ENCODE measurements at places on chromosomes 11 and 22.

DNA sequence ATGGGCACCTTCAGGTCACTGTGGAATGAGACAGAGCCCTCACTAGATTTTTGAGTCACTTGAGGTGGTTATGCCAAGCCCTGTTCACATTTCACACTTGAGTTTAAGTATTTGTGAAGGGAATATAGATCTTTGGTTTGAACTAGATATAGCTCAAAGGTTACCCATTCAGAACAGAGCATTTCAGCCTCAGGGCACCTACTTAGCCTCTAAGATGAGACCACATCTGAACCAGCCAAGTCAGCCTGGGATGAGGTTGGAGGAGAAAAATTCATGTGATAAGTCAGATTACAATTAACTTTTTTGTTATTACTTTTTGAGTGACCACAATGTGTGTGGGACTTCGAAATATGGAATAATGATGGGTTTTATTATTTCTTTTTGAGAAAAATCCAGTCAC is 127.8 kb downstream of the TEAD1 start:
- DNase-seq, result no peak

GRCh38 chr22:38733329-38733723 is 22.5 kb downstream of the SUN2 start:
- peak; percentile 59 for DNase-seq

GRCh38 chr11:2511421-2512369 is 66.9 kb downstream of the KCNQ1 start:
- no peak for DNase-seq

DNA sequence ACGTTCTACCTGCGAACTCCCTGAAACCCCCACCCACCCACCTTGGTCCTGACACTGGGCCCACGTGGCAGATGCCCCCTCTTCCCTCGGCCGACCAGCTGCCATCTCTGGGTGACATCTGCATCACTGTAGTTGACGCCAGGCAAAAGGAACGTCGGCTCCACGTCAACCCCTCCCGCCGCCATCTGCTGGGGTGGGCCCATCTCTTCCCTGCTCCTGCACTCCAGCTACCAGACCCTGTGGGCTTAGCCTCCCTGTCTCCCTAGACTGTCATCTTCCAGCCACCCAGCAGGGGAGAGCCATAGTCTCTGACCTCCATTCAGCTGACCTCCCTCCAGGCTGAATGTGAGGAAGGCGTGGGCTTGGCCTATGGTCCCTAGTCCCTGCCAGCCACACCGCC is 21.4 kb downstream of the CHID1 start:
- DNase-seq, result no peak

- DNase-seq, result no peak
These were observed 234.7 kb upstream of the CCDC90B start for GRCh38 chr11:83520849-83521248.

- DNase-seq, result no peak
These were observed 23.3 kb downstream of the WT1 start for GRCh38 chr11:32411942-32412615.

DNA sequence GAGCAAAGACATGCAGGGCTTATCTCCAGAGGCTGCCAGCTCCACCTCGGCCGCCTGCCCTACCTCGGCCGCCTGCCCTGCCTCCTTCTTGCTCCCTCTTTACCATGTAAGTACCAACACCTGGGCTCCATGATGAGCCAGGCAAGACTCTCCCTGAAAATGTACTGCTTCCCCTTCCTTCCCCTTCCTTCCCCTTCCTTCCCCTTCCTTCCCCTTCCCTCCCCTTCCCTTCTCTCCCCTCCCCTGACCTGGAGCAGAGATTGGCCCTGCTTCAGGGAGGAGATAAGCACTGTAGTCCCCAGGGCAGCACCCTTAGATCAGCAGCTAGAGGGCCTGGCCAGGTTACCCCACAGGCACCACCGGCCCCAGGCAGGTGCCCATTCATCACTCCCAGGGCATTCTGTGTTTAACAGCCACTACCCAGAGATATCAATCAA is 25.4 kb upstream of the ADORA2A start:
- no peak for DNase-seq

DNA sequence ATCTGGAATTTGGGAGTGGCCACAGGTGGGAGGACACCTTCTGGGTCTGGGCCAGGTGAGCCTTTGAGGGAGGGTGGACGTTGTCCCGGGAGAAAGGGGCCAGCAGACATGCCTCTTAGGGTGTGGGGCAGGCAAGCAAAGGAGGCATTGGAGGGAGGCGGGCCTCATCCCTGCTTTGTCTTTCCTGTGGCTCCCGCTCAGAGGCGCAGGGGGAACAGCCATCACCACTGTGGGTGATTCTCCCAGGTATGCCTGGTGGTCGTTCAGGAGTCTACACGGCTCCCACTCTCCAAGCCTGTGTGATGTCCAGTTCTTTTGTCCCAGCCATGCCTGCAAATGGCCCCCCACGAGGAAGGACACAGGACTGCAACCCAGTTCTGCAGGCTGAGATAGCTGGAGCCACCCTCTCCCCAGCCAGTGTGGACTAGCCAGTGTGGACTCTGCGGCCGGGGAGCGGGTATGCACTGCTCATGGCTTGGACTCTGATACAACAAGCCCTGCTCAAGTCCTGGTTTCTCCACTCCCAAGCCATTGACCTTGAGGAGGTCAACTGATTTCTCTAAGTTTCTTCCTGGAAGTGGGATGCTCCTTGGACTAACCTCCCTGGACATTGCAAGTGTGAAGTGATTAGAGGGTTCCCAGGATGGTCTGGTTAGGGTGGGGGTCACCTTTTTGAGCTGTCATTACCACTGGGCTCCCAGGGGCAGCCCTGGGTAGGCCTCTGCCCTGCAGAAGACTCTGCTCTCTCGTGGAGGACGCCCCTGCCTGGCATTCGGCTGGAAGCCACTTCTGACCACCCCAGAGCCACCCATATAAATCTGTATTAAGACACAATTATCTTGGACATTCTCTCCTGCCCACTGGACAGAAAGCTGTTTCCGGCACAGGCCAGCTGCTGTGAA is 1151.2 kb downstream of the BRD1 start:
- DNase-seq, result no peak

- DNase-seq, result no peak
These were observed 17.9 kb downstream of the CAPN5 start for GRCh38 chr11:77084581-77085191.

DNA sequence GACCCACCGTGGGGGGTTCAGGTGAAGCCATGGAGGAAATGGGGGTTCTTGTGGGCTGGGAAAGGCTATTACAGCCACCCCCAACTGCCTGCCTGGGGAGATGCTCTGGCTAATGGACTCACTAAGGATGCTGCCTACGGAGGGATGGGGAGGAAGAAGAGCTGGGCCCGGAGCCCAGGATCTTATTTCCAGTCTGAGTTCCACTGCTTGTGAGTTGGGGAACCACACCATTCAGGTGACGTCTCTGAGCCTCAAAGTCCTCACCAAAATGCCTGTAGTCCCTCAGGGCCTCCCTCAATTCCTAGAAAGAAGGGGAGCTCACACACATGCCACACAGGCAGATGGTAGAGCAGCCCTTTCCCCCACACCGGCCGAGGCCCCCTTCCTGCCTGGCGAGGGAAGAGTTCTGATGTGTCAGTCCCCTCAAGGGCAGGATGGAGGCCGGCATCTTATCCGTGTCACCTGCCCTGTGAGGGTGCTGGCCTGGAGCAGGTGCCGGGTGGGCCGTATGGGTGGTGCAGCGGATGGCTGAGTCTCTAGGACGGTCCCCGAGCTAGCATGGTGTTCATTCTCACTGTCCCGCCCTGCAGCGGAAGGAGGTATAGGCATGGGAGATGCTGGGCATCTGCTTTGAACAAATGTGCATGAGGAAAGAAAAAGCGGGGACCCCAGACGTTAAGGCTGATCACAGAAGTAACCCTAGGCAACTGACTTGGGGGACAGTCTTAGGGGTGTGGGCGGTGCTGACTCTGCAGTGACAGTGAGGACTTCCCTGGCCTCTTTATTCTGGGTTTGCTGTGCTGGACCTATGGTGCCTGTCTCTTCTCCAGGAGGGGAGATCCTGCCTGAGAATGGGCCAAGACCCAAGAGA is 15.7 kb downstream of the MRGPRF start:
- DNase-seq, result no peak

- DNase-seq, result no peak
These were observed 8.3 kb downstream of the MUC2 start for GRCh38 chr11:1082728-1083620.

- DNase-seq, result no peak
These were observed 66.9 kb downstream of the BBOX1 start for GRCh38 chr11:27107548-27107947.

DNA sequence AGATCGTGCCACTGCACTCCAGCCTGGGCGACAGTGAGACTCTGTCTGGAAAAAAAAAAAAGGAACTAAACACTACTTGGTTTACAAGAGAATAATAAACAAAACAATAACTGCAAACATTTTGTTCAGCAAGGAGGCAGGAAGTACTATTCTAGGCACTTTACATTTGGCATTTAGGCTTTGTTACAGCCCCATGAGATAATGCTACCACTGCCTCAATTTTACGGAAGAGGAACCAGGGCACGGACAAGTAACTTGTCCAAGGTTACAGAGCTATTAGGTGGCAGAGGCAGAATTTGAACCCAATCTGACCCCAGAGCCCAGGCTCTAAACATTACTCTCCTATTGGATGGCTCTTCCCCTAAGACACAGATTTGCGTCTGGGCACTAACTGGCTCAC is 108.7 kb upstream of the AKIP1 start:
- no peak for DNase-seq

DNA sequence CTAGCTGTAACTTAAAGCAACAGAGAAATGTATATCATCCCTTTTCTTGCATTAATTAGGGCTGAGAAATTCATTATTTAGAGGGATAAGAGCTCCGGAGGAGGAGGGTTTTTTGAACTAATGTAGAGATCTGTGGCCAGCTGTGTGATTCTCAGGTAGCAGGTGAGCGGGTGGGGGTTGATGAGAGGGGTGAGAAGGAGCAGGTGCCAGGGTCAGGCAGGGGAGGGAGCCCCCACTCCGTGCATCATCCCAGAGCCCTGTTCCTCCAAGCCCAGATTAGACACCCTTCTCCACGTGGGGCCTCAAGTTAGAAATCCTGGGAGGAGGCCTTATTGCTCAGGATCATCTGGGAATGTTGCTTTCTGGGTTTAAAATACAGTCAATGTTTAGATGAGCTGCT is 24.9 kb downstream of the ZBTB16 start:
- no peak for DNase-seq

GRCh38 chr22:23431337-23432072 is 148.6 kb downstream of the IGLL1 start:
- DNase-seq, result no peak

DNA sequence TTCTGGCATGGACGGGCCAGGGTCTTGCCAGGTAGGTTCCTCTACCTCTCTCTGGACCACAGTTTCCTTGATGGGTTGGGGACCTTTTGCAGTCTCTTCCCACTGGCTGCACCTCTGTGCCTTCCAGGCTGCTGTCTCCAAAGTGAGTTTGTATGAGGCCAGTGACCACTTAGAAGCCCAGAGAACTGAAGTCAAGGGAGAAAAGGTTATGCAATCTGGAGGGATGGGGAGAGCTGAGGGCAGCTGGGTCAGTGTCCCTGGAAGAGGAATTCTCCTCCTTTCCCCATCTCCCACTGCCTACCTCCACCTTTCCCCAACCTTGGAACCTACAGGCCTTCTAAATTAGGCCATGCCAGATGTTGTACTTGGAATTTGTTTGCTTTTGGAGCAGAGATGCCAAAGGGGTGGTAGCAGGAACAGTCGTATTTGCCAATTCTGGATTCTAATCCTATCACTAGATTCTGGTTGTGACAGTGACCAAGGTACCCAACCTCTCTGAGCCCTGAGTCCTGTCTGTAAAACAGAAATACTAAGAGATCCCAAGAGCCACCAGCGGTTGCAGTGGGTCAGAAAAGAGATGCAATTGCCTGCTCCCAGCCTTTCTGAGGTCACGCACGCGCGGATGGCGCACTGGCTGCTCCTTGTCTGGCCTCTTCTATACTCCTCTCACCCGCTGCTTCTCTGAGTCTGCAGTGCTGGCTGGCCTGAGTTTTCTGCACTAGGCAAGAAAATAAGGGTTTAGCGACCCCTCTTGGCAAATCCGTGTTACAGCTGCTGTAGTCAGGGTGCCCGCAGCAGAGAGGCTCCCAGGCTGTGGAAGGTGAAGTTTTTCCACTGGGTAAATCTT is 10.7 kb upstream of the ACCSL start:
- DNase-seq, result peak; percentile 18

GRCh38 chr22:49136816-49137180 is 690.9 kb downstream of the BRD1 start:
- no peak for DNase-seq

DNA sequence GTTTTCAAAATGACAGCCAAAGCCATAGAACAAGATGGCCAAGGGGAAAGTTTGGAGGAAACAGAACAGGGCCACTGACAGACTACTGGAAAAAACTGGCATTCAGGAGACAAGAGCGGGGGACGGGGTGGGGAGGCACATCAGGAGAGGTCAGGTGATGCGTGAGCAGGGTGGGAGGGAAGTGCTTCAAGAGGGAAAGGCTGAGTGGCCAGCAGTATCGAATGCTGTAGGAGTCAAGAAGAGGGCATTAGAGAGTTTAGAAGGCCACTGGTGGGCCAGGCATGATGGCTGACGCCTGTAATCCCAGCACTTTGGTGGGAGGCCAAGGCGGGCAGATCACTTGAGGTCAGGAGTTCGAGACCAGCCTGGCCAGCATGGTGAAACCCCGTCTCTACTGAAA is 8.2 kb downstream of the GTPBP1 start:
- DNase-seq, result no peak

DNA sequence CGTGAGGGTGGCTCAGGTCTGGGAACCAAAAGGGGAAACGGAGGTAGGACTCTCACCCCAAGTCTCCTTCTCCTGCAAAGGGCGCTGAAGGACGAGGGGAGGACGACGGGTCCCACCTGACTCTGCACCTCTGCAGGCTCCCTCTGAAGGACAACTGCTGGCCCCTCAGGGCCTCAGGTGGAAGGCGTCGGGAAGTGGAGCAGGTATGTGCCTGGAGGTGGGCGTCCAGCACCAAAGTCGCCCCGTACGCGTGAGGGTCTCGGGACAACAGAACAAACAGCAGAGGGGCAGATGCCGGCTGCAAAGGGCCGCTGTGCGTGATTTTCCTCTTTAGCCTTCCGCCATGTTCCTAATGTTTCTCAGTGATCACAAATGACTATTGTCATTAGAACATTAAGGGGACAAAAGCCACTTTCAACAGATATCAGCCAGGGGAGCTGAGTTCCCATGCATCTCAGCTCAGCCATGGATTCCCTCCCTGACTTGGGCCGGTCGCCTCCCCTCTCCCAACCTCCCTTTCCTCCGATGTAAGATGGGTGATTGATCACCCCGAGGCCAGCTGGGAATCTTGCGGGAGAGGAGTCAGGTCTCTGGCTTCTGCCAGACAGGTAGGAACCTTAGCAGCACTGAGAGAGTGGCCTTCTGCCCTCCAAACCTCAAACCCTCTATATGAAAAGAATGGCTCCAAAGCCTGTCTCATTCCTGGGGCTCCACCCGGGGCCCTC is 836 bp downstream of the SLC16A8 start:
- no peak for DNase-seq

GRCh38 chr11:8693010-8693551 is 10.5 kb downstream of the RPL27A start:
- DNase-seq, result no peak

GRCh38 chr11:102109896-102110760 is at the start of gene YAP1:
Gene YAP1 (plus strand): TSS chr11:102110447. CDS start chr11:102110849, 402 bp downstream.
- DNase-seq, result peak; percentile 58

GRCh38 chr11:130141561-130142341 is 17.8 kb upstream of the ST14 start:
- DNase-seq, result no peak
